ENCODE measurements at places on chromosomes 2 and 18. TPM values are rescaled to one million over a fixed set of nuclear protein-coding genes. Genes with fewer than 3 reads are reported as not detected.

DNA sequence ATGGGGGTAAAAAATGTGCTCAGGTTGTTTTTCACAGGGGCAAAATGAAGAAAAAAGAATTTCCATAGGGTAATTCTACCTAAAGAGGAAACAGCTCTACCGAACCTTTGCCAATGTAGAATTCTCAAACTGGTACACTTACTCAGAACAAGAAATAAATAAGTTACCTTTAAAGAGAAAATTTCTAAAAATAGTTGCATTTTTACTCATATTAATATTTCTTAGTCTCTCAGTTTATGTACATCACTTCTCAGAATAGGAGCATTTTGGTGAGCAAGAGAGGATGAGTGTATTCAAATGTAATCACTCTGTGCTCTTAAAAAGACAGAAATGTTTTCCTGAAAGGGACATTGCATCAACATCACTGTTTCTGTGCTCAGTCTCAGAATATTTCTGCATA is 574.7 kb upstream of the SLC8A1 start:
- H3K4me1 ChIP-seq, result no peaks in the 10 kb centered on the region
- no peaks in the 10 kb centered on the region for H3K36me3 ChIP-seq
- DNase-seq, result no peak
- H3K27me3 ChIP-seq, result no peaks in the 10 kb centered on the region

FEV gene
- total RNA-seq, result not detected

- H3K4me1 ChIP-seq, result no peaks in the 10 kb centered on the region
- no peaks in the 10 kb centered on the region for H3K36me3 ChIP-seq
- H3K4me3 ChIP-seq, result no peak overlapping the region
- H3K27ac ChIP-seq, result no peak overlapping the region
Observed at GRCh38 chr18:44944461-44944860, 263.8 kb downstream of the SETBP1 start.

GRCh38 chr2:109176928-109177327 is 47.9 kb downstream of the SH3RF3 start:
- DNase-seq, result no peak
- H3K27ac ChIP-seq, result no peak overlapping the region
- H3K36me3 ChIP-seq, result peaks cover 8% of the 10 kb centered on the region
- peaks cover 24% of the 10 kb centered on the region for H3K4me1 ChIP-seq
- H3K4me3 ChIP-seq, result no peak overlapping the region

ABCB11 gene
- not detected for total RNA-seq

DNA sequence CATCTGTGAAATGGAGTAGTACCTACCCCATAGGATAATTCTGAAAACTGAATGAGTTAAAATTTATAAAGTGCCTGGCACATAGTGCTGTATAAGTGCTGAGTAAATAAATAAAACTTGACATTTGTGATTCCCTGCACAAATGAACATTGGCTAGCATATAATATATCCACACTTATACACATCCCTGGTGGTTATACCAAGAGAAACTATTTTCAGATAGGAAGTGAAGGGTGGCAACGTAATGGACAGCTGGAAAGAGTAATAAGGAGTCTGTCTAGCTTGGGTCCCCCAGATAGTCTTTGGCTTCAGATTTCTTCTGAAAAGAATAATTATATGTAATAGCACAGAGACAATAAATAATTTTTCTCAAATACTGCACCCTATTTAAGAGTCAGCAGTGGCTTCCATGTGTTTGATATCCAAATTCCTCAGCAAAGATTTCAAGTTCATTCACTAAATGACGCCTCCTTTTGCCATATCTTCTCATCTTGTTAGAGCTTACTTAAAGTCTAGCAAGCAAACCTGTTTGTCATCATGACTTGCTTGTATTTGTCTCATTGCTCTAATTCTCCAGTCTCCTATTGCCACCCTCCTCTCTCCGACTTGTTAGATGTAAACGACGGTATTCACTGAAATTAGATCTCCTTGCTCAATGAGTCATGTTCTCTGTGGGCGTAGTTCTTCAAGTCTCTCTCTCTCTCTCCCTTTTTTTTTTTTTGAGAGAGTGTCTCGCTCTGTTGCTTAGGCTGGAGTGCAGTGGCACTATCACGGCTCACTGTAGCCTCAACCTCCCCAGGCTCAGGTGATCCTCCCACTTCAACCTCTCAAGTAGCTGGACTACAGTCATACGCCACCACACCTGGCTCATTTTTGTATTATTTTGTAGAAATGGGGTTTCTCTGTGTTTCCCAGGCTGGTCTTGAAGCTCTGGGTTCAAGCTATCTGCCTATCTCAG is 8.7 kb upstream of the ADGRF3 start:
- no peaks in the 10 kb centered on the region for H3K27me3 ChIP-seq
- DNase-seq, result peak; percentile 19
- no peak overlapping the region for H3K4me3 ChIP-seq
- peaks cover 69% of the 10 kb centered on the region for H3K4me1 ChIP-seq
- H3K27ac ChIP-seq, result peak overlapping the region; percentile 27

KIAA1328 gene
- total RNA-seq, result 5.8 TPM

TSPYL6 gene
- not detected for total RNA-seq

DNA sequence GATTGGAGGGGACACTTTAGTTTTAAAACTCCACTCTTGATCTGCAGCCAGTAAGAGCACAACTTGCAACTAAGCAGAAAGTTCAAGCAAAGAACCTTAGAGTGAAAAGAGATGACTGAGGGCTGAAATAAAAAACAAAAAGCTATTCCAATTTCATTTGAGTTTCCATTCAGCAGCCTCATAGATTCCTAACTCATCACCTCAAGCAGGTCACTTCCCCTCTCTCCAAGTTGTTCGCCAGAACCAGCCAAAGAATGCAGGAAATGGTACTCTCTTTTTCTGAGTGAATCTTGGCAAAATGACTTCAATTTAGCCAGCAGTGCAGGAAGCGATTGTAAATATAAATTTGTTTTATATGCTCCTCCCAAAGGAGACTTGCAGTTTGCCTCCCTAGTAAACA is 213.3 kb downstream of the SETBP1 start:
- DNase-seq, result no peak
- peaks cover 54% of the 10 kb centered on the region for H3K4me1 ChIP-seq
- H3K27ac ChIP-seq, result peak overlapping the region; percentile 70

UPP2 gene
- total RNA-seq, result not detected

KIAA2012 gene
- not detected for total RNA-seq

- no peaks in the 10 kb centered on the region for H3K27me3 ChIP-seq
- no peaks in the 10 kb centered on the region for H3K36me3 ChIP-seq
- H3K27ac ChIP-seq, result no peak overlapping the region
- no peak for DNase-seq
Observed at GRCh38 chr2:169520896-169521295, 11.4 kb downstream of the KLHL41 start.

PKP4 gene
- total RNA-seq, result 39.2 TPM

DNA sequence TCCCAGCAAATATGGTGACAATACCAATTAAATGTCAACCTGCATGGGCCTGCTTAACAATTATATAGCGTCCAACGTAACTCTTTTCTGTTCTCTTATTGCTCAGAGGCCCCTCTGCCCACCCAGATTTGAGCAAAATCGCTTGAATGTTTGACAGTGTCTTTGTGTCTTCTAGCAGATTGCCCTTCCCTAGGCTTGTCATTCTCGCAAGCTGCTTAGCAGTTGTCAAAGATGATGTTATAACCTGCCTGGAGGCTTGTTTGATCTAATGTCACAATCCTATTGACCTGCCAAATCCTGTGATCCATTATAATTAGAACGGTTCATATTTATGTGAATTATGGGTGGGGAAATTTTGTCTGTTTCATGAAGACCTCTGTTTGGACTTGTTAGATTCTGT is 108.8 kb downstream of the FARSB start:
- H3K4me1 ChIP-seq, result no peaks in the 10 kb centered on the region
- no peaks in the 10 kb centered on the region for H3K36me3 ChIP-seq
- DNase-seq, result no peak

DNA sequence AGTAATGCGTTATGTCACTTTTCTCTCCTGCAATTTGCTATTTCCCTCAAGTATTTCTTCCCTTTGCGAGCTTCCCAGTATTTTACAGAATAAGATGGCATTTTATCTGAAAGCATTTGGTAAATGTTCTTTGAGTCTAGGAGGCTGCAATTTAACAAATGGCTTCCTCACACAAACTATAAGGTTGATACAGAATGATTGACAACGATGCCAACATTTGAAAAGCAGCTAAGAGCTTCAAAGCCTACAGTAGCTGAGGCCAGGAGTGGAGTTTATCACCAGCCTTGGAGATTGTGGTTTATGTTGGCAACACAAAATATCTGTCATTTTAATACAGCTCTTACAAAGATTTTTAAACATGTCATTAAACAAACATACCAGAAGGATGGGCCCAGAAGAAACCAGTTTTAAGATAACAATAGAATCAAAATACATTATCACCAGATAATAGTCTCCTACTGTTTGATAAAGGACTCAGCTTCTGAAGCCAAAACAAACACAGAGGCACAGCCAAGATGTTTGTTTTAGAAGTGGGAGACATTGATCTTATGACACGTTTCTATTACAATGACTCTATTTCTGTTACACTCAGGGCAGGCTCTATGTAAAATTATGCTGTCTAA is 711.4 kb upstream of the ACVR2A start:
- DNase-seq, result no peak
- no peak overlapping the region for H3K27ac ChIP-seq
- H3K27me3 ChIP-seq, result no peaks in the 10 kb centered on the region
- H3K4me3 ChIP-seq, result no peak overlapping the region
- no peaks in the 10 kb centered on the region for H3K4me1 ChIP-seq
- no peaks in the 10 kb centered on the region for H3K36me3 ChIP-seq

GRCh38 chr2:171578127-171578803 is 56.0 kb downstream of the CYBRD1 start:
- peaks cover 3% of the 10 kb centered on the region for H3K27me3 ChIP-seq
- no peak for DNase-seq
- H3K4me1 ChIP-seq, result peaks cover 6% of the 10 kb centered on the region
- H3K27ac ChIP-seq, result no peak overlapping the region

MAT2A gene
- 226 TPM for total RNA-seq

RGPD3 gene
- 0.05 TPM for total RNA-seq

TUBA3E gene
- not detected for total RNA-seq

DNA sequence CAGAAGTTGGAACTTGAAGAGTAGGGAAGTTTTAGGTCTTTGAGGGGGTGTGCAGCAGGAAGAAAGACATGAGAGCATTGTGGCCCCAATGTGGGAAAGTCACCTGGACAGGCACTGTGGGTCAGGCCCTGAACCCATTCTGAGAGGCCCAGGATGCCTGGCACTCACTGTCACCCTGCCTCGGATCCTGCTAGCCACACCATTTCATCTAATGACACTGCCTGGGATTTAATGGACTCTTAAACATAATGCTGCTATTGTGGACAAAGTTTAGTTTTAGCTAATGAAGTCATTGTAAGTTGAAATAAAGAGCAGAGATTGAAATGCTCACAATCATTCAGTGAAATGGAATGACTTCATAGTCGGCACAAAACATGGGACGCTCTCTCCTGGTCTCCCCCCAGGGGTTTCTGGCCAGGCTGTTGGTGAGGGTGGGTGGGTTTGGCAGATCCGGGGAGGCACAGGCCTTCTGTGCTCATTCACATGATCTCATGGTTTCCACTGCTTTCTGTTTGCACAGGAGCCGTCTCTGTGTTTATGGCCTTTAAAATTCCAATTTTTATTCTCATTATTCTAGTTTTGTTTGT is 141.8 kb upstream of the KLHL29 start:
- no peak overlapping the region for H3K27ac ChIP-seq
- no peaks in the 10 kb centered on the region for H3K36me3 ChIP-seq
- peaks cover 6% of the 10 kb centered on the region for H3K27me3 ChIP-seq
- H3K4me1 ChIP-seq, result no peaks in the 10 kb centered on the region
- H3K4me3 ChIP-seq, result no peak overlapping the region

DNA sequence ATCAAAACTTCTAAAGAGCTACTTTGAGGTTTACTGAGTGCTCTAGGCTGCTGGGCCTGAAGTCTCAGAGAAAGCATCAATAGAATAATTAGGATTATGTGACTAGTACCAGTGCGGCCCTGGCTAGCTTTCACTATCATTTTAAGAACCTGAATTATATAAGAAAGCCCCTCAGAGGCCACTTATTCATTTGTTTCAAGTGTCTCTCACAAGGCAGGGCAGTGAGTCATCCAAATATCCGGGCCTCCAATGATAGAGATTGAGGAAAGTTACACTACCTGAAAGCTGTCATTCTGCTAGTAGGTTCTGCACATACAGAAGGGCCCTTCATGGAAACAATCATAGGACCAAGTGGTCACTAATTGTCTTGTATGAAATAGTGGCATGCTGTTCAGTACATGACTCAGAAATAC is 193.1 kb downstream of the L3MBTL4 start:
- no peaks in the 10 kb centered on the region for H3K4me1 ChIP-seq
- H3K36me3 ChIP-seq, result no peaks in the 10 kb centered on the region
- peaks cover 3% of the 10 kb centered on the region for H3K27me3 ChIP-seq
- DNase-seq, result no peak

PSTPIP2 gene
- 15.3 TPM for total RNA-seq

DLX1 gene
- total RNA-seq, result not detected

SCYGR4 gene
- not detected for total RNA-seq

- H3K27me3 ChIP-seq, result no peaks in the 10 kb centered on the region
- H3K27ac ChIP-seq, result no peak overlapping the region
- H3K36me3 ChIP-seq, result no peaks in the 10 kb centered on the region
- H3K4me3 ChIP-seq, result no peak overlapping the region
Observed at GRCh38 chr2:8004250-8004681, 677.6 kb upstream of the ID2 start.

DNA sequence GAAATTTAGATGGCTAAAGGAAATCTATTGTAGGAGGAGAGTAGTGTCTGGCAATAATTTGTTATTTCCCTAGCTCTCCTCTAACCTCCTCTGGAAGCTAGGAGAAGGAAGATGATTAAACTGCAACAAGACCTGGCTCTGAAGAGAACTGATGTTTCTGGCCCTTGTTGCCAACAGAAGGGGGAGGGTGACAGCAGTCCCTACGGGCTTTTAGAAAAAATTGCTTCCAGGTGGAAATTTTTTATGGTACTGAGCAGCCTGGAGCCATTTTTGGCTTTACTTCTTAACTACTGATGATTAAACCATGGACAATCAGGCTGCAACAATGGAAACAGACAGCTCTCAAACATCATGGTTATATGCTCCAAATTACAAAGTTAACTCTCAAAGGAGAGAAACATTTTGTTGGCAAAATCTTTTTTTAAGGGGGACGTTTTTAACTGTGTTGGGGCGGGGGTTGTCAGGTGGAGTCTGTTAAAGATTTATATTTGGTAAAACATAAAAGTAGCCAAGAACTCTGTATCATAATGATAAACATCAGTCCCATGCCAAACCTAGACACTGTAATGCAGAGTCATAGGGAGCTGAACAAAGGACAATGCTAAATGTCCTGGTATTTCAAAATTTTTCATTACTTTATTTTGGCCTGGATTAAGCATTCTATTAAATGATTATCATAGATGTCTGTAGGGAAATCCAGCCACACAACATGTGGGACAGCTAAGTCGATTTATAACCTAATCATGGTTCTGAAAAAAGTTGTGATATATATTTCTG is 70.0 kb downstream of the EXOC6B start:
- H3K4me1 ChIP-seq, result no peaks in the 10 kb centered on the region
- DNase-seq, result no peak
- H3K27ac ChIP-seq, result no peak overlapping the region
- H3K36me3 ChIP-seq, result peaks cover 4% of the 10 kb centered on the region
- no peak overlapping the region for H3K4me3 ChIP-seq

- H3K27me3 ChIP-seq, result peaks cover 1% of the 10 kb centered on the region
- H3K4me3 ChIP-seq, result no peak overlapping the region
- H3K27ac ChIP-seq, result no peak overlapping the region
Observed at GRCh38 chr2:120720746-120721375, 14.8 kb upstream of the GLI2 start.

TBC1D8 gene
- 3.4 TPM for total RNA-seq

- H3K4me3 ChIP-seq, result no peak overlapping the region
- peaks cover 34% of the 10 kb centered on the region for H3K36me3 ChIP-seq
- H3K27ac ChIP-seq, result peak overlapping the region; percentile 62
- DNase-seq, result no peak
- H3K27me3 ChIP-seq, result no peaks in the 10 kb centered on the region
Observed at GRCh38 chr18:79914614-79915160, 36.8 kb downstream of the SLC66A2 start.
